ENCODE measurements at places on chromosomes 1 and 21.

DNA sequence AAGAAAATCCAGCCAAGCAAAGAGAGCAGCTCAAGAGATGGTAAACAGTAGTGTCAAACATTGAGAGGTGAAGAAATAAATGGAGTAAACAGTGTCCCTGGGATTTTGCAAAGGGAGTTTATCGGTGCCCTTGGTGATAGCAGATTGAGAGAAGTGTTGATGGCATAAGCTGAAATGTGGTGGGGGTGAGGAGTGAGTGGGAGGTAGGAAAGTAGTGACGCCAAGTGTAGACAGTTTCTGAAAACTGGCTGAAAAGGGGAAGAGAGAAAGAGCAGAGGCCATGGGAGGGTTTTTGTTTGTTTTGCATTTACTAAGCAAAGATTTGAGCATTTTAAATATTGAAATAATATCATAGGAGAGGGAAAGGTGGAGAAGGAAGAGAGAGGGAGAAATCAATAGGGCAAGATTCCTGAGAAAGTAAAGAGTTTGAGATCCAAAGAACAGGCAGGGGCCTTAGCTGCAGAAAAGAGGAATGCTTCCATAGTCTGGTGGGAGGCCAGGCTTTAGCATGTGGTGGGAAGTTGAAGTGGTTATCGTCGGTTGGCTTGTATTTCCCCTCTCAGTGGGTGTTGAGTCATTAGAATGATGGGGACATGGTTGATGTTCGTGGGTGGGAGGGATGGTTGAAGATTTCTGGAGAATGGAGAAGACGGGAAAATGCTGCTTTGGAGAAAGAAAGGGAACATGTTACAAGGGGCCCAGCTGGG lies 26.8 kb upstream of the RASAL2 start:
- no peak for DNase-seq

DNA sequence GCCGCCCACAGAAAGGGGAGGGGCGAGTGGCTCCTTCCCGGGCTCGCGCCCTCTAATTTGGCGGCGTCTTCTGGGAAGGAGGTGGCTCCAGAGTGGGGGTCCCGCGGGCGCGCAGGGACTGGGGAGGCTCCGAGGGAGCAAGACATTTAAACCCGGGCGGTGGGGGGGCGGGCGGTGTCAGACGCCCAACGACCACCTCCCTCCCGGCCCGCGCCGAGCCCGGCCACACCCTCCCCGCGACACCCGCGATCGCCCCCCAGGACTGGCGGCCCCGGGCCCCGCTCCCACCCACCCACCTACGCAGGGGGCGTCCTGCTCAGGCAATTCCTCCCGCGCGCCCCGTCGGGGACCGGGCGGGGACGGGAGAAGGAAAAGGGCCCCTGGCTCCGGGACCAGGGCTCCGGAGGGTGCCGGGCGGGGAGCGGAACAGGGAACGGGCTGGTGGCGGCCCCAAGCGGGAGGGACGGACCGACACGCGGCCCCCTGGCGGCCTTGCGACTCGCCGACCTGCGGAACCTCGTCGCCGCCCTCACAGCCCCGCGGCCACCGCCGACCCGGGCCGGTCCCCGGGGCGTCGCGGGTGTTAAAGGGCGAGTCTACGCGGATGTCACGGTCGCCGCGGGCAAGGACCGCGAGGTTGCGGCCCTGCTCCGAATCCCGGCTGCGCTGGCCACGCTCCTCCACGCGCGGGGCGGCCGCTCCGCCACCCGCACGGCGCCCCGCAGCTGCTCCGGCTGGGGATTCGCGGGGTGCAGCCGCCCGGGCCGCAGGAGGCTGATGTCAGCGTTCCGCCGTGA lies 94.0 kb upstream of the FMN2 start:
- DNase-seq, result no peak

DNA sequence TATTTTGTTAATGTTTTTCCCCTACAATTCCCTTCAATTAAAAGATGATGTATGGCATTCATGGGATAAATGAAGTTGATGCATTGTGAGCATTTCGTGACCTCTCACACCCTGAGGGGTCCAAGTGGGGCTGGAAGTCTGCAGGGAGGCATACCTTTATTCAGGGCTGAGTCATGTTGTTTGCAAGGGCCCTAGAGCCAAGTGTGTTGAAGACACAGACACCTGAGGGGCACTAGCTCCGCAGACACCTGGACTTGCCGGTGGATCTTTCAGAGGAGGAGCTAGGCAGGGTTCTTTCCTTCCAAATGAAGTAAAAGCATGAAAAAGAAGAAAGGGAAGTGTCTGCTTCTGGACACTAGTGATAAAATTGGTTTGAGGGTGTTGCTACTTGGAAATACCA lies 57.0 kb upstream of the RGS7 start:
- no peak for DNase-seq

GRCh38 chr1:197367627-197368026 lies 99.6 kb downstream of the CRB1 start:
- DNase-seq, result no peak

DNA sequence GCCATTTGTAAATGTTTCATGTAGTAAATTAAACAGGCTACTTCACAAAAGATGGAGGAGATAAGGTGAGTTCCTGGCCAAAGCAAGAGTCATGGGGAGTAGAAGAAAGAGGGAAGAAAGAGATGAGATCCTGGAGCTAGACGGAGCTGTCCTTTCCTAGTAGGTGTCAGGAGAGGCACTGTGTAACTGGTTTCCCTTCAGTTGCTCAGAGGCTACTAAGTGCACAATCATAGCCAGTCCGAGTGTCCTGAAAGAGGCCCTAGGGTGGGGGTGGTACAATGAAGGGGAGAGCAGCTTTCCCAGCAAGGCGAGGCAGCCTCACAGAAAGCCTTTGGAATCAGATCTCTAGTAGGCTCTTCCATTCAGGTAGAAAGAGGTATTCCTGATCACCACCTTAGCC lies 390.9 kb downstream of the KCNH1 start:
- no peak for DNase-seq

DNA sequence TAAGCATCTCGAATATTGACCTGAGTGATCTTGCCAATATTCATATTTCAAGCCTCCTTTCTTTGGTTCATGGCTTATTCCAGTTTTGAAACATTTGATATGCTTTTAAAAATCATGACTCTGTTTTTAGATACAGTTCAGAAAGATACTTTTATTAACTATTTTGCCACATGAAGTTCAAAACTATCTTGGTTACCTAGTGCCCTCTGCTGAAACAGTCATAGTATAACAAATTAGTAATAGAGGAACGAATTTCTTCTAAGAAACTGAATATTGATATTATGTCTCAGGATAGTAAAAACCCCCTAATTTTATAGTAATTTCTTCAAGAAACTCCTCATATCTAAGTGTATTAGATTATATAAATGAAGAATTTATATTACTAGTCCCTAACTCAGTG lies 52.6 kb upstream of the RC3H1 start:
- no peak for DNase-seq

- DNase-seq, result no peak
These were observed 28.8 kb upstream of the FMO1 start for GRCh38 chr1:171219346-171220080.

DNA sequence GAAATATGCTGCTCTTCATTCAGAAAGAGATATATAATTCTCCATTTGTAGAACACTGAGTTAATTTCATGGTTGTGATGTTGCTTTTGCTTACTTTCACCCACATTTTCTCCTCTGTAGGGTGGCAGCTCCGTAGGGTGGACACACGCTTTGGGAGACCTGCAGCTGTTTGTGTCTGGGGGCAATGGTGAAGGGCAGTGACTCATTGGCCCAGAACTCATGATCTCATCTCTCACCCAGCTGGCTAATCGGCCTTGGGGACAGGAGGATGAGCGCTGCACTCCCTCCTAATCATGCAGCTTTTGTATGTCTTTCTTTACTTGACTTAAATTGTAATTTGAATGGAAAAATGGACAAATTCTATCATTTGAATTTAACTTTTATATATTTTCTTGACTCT lies 9.6 kb downstream of the DISC1 start:
- DNase-seq, result no peak

DNA sequence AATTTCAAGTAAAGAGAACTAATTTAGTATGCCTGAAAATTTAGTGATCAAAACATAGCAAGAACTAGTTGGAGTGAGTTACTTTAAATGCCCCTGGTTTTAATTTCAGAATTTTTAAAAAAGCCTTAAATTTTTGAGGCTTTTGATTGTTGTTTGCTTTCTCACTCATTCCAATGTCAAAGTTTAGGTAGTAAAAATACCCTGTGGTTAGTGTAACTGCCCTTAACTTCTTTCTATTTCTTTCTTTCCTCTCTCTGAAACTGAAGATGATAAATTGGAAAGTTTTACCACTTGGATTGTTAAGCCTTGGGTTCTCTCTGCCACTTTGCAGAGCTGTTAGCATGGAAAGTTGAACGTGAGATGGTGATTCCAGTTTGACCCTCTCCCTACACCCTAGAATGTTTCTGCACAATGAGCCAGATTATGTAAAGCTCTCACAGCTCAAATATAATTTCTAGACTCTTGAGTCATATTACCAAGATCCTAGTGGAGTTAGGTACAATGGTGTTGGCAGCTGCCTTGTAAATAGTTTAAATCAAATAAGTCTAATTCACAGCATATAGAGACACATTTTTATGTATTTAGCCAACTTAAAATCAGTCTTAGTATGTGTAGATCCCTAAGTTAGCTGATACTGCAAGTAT lies 192.4 kb upstream of the SGIP1 start:
- no peak for DNase-seq

DNA sequence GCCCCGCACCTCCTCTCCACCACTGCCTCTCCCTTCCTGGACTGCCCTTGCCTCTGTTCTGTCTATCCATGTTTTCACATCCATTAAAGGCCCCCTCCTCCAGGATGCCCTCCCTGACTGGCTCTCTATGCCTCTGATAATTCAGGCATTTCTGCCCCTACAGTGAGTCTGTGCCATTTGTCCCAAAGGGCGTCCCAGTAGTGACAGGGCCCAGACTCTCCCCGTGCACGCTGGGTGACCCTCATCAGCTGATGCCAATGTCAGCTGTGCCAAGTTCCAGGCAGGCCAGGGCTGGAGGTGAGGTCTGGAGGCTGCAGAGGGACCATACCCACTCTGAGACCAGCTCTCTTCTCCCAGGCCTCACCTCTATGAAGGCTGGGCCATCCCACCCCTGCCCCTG lies 3.2 kb upstream of the PLEKHG5 start:
- DNase-seq, result no peak

DNA sequence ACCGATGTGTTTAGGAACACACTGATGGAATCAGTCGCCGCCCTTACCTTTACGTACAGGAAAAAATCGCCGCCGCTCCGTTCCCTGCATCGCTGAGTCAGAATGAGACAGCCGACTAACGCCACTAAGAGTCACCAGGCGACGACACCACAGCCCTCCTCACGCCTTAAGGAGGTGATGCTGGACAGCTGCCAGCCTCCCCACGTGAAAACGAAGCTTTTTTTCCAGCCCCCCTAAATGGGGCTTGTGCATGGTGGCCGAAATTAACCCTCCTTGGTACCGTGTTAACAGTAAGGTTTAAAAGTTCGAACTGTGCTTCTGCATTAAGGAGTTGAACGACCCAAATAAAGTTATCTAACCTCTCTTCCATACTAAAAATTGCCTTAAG lies 511 bp downstream of the DNTTIP2 start:
- peak; percentile 46 for DNase-seq

DNA sequence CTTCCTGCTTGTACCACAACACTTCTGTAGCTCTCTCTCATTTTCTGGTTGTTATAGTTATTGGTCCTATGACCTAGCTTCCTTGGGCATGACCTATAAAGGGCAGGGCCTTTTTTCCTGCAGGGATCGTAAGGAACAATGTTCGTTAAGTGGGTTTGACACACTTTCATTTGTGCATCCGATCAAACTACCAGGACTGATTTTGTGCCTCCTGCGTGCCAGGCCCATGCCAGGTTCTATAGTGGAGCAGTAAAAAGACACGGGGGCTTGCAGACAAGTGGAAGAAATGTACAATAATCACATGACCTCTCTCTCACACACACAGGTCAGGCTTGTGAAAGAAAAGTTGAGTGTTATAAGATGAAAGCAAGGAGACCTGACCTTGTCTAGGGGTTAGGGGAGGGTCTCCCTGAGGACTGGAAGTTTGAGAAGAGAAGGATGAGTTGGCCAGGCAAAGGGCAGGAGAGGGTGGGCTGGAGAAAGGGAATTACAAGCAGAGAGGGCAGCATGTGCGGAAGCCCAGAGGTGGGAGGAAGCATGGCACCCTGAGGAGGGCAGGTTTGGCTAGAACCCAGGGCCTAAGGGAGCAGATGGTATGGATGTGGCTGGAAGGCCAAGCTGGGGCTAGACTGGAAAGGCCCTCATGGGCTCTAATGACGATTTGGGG lies 145.4 kb downstream of the GRIK3 start:
- DNase-seq, result no peak

GRCh38 chr1:214898161-214898560 lies 184.4 kb upstream of the KCNK2 start:
- no peak for DNase-seq

DNA sequence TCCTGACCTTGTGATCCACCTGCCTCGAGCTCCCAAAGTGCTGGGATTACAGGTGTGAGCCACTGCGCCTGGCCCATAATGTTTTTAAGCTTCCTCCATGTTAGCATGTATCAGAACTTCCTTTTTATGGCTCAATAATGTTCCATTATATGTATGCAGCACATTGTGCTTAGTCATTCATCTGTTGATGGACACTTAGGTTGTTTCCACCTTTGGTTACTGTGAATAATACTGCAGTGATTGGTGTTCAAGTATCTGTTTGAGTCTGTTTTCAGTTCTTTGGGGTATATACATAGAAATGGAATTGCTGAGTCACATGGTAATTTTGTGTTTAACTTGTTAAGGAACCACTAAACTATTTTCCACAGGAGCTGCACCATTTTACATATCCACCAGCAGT lies 17.7 kb downstream of the CMPK1 start:
- no peak for DNase-seq

DNA sequence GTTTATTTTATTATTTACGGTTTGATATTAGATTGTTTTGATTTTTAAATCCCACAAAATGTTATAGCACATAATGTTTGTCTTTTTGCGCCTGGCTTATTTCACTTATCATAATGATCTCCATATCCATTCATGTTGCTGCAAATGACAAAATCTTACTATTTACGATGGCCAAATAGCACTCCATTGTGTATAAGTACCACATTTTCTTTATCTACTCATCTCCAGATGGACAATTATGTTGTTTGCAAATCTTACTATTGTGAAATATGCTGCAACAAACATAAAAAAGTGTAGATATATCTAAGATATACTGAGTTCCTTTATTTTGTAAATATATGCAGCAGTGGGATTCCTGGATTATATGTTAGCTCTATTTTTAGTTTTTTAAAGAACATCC lies 1568.3 kb downstream of the AMY1C start:
- no peak for DNase-seq

GRCh38 chr1:100700586-100700985 lies 19.0 kb upstream of the VCAM1 start:
- DNase-seq, result no peak

GRCh38 chr1:244735876-244736561 lies 83.1 kb downstream of the DESI2 start:
- no peak for DNase-seq

DNA sequence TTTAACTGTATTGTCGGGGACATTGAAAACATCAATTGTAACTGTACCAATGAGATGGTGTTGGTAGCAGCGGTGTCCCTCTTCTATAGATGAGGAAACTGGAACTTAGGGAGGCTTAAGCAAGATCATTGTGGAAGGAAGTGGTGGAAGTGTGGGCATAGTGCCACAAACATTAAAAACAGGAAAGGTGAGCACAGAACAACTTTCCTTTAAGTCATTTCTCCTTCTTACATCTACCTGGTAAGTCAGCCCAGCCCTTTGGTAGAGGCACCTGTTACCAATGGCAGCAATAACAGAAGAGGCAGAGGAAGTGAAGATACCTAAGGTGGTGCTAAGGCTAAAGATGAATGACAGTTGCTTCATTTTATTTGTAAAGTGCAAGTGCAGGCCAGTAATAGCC lies 12.0 kb upstream of the CTSS start:
- DNase-seq, result no peak

GRCh38 chr1:30868833-30869435 lies 39.6 kb downstream of the SDC3 start:
- DNase-seq, result no peak

Data from stimulated activated CD8-positive, alpha-beta memory T cell treated with anti-CD3 and anti-CD28 coated beads, Interleukin-7, amount 100 ng/mL, for 24 hours (primary cell).